ENCODE measurements at places on chromosomes 16 and 17.

DNA sequence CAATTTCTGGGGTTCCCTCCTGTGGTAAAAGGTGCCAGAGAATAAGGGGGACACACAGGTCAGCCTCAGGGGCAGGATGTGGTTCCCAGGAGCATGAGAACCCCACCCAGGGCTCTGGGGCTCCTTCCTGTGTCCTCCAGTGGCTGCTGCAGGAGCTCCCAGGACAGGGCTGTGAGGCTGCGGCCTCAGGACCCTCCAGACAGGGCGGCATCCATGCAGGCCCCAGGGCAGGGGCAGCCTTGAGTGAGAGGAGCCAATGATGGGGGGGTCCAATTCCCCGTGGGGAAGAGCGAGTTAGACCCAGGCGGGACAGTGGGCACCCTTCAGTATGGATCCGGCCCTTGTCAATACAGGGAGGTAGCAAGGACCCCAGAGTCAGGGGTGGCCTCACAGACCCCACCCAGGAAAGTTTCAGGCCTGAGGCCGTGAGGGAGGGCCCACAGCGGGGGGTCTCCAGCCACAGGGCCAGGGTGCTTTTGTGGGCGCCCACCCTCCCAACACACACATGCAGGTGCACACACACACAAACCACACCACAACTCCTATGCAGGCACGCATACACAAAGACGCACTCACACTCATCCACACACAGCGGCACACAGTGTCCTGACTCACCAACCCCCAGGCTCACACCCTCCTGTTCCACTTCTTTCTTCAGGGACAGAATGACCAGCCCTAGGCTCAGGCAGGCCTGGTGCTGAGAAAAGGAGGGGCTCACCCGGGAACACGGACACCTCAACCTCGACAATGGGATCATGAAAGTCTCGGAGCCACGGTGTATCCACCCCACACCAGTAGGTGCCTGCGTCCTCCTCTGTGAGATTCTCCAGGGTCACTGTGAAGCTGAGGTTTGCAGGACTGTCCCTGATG, 1.8 kb downstream of the CD300C start:
- no peak for DNase-seq

DNA sequence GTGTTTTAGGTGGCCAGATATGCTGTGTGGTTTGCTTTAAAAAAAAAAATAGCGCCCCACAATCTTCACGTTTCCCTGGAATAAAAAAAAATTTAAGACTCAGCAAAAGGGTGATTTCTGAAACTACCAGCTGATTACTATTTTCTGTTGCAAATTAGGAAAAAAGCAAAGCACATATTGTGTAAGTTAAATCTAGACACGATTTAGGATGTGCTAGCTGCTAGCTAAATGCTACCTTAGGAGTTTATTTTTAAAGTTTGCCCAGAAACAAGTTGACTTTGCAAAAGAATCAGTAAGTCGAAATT, 944 bp upstream of the MARF1 start:
- no peak for DNase-seq

GRCh38 chr17:179781-180380, 1.6 kb downstream of the DOC2B start:
- no peak for DNase-seq

DNA sequence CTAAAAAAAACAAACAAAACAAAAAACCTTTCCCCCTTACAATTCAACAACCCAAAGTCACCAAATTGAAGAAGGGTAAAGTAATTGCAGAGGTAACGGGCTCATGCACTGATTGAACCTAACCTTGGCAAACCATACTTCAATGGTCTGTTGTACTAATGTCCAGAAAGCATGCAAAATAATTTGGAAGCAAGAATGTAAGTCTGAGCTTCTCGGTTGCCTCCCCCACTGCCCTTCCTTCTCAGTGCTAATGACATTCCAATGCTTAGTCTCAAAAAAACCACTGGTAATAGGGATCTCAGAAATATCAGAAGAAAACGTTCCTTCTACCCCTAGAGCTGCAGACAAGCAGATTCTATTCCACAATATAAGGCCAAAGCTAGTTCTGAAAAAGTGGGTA, 15.8 kb downstream of the KRABD2 start:
- no peak for DNase-seq

GRCh38 chr16:87929986-87930385, 6.3 kb downstream of the CA5A start:
- DNase-seq, result no peak

DNA sequence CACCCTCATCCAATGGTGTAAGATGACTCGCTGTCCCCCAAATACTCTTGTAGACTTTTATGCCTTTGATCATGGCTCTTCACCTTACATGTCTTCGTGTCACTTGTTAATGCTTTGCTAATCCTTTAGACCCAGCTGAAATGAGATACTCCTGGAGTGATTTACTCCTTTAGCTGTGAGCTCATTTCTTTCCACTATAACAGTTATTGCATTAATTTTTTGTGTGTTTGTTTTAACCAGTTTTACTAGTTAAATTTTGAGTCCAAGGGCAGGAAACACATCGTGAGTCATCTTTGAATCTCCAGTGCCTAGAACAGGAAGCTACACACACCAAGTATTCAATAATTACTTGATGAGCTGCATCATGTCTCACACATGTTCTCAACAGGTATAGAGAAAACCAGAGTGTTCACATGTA, 6.5 kb upstream of the CTCF start:
- no peak for DNase-seq
